ENCODE measurements at places on chromosomes 4 and X.
A peak's percentile ranks its signal among the peaks of the same experiment; 100 is the strongest.

DNA sequence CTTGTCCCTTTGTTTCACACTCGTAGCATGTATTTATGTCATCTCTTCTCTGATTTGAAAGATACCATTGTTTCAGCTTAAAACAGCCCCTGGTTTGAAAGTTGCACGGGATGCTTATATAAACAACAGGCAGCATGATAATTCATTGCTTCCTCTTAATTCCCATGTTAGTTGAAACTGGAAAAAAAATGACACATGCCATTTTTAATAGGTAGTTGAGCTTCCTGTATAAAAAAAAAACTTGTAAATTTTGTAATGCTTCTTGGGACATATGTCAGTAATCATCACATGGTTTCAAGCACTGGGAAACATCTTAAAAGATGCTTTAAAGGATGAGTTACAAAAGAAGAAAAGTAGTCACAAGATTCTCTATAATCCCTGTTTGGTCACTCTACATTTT, 243.0 kb downstream of the PALLD start:
- no peak for DNase-seq

DNA sequence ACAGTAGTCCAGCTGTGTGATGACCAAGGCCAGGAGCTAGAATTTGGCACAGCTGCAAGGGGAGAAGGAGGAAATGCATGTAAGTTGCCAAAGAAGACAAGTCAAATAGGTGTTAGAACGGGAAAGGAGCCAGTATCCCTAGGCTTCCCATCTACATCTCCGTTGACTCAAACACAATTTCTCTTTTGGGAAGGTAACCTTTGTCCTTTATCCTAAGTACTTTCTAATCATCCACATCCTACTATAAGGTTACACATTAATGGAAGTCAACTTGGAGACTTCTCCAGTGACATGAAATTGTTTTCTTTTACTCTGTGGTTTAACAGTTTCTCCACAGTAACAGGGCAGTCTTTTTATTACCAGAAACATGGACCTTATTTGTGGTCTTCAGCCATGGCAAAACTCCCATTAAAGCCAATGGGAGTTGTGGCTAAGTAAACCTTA, 620.0 kb downstream of the ANKRD50 start:
- DNase-seq: no peak

DNA sequence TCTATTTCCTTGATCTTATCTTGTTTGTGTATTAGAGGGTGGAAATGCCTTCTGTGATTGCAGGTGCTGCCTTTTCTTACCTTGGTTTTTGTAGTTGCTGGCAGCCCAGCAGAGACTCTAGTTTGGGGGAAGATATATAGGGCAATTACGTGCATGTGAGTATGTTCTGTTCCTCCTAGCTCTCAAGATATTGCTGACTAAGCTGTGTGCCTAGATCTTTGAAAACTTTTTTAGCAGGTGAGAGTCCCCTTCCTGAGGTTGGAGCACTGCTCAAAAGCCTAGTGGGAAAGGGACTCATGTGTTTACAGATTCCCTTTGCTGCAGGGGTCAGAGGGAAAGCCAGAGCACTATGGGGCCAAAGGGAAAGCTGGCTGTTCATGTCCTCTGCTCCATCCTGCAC, 136.1 kb downstream of the VSIG4 start:
- DNase-seq: no peak

- DNase-seq: no peak
Observed at GRCh38 chr4:165175879-165176278, 31.5 kb upstream of the KLHL2 start.

- DNase-seq: no peak
Observed at GRCh38 chr4:8860892-8861575, 10.6 kb downstream of the HMX1 start.

- DNase-seq: no peak
Observed at GRCh38 chr4:92501456-92501855, 197.7 kb downstream of the GRID2 start.

GRCh38 chrX:46978341-46979291, 66.4 kb downstream of the JADE3 start:
- DNase-seq: peak; percentile 43

GRCh38 chr4:124753941-124754581, 41.5 kb upstream of the ANKRD50 start:
- DNase-seq: no peak

DNA sequence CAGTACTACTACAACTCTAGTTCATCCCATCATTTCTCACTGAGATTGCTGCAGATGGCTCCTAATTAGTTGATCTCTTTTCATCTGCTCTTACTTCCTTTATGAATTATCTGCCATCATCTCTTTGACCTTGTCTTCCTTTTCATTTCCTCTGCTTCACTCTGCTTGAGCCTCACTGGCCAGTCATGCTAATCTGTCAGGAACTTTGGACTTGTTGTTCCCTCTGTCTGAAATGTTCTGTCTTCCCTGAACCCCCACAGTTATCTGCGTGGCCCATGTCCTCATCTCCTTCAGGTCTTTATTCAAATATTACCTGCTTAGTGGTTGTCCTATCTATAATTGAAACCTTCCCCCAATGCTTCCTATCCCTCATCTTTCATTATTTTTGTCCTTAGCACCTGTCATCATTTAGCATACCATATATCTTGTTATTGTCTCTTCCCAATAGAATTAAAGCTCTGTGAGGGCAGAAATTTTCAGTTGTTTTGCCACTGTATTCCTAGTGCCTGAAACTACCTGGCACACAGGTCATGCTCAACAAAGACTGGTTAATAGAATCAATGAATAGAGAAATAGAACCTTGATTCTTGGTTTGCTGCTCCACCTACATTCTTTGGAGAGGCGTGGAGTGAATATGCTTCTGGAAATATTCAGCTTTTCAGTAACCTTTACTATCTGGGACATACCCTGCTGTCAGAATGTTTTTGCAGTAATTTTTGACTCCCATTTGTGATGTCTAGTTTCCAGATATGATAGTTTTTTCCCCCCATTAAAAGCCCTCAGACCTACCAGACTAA, 5.0 kb downstream of the SLC4A4 start:
- DNase-seq: no peak

DNA sequence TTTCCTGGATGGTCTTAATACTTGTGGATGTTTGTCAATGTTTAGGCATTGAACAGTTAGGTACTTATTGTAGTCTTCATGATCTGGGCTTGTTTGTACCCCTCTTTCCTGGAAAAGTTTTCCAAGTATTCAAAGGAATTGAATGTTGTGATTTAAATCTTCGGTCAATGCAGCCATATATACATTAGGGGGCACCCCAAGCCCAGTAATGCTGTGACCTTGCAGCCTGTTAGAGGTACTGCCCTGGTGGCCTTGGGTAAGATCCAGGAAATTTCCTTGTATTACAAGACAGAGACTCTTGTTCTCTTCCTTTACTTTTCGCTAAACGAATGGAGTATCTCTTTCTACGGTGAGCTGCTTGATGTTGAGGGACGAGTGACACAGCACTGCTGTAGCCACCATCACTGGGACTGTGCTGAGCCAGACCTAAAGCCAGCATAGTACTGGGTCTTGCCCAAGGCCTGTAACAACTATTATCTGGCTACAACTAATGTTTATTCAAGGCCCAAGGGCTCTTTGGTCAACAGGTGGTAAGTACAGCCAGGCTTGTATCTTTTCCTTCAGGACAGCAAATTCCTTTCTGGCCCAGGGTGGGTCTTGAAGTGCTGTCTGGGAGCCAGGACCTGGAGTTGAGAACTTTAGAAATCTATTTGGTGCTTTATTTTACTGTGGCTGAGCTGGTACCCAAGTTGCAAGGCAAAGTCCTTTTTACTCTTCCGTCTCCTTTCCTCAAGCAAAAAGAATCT, 118.3 kb upstream of the ATOH1 start:
- no peak for DNase-seq

GRCh38 chr4:15976456-15977447, 13.8 kb upstream of the FGFBP2 start:
- DNase-seq: no peak

DNA sequence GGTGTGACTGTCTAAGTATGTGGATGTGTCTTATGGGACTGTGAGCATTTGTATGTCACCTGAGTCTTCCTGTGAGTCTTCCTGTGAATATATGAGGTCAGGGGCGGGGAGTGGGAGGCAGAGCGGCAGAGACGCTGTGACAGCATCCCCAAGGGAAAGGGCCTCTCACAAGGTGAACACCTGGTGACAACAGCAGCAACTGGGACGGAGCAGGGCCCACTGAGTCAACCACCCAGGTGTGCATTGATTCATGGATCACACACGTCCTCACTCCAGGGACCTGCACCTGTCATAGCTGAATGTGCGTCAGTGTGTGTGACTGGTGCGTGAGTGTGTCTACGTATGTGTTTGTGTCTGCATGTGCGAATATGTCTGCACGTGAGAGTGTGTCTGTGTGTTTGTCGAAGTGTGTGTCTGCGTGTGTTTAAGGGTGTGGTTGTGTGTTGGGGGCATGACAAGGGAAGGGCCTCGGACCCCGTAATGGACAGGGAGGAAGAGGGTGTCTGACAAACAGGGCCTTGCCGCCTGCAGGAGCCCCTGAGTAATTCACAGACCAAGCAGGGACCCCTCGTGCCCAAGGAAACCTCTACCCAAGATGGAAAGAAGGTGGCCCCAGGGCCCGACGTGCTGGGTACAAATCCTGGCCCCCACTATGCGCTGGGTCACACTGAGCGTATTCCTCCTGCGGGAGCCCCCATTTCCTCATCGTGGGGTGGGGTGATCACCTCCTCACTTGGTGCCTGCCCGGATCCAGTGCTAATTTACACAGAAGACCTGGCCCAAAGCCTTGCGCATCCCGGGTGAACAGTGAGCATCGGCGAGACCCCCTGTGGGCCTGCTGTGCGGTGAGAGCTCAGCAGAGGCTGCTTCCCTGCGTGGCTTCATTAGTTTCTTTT, 76.7 kb downstream of the ABLIM2 start:
- DNase-seq: no peak

- no peak for DNase-seq
Observed at GRCh38 chr4:54074381-54074780, 10.0 kb upstream of the CHIC2 start.

DNA sequence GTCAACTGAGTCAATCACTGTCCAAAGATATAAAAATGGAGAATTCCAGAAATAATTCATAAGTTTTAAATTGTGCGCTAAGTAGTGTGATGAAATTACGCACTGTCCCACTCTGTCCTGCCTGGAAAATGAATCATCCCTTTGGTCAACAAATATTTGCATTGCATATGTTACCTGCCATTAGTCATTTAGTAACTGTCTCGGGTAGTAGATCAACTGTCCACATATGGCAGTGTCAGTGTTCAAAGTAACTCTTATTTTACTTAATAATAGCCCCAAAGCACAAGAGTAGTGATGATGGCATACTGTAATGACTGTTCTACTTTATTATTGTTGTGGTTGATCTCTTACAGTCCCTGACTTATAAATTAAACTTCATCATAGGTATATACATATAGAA, 3.4 kb downstream of the YTHDC1 start:
- no peak for DNase-seq

DNA sequence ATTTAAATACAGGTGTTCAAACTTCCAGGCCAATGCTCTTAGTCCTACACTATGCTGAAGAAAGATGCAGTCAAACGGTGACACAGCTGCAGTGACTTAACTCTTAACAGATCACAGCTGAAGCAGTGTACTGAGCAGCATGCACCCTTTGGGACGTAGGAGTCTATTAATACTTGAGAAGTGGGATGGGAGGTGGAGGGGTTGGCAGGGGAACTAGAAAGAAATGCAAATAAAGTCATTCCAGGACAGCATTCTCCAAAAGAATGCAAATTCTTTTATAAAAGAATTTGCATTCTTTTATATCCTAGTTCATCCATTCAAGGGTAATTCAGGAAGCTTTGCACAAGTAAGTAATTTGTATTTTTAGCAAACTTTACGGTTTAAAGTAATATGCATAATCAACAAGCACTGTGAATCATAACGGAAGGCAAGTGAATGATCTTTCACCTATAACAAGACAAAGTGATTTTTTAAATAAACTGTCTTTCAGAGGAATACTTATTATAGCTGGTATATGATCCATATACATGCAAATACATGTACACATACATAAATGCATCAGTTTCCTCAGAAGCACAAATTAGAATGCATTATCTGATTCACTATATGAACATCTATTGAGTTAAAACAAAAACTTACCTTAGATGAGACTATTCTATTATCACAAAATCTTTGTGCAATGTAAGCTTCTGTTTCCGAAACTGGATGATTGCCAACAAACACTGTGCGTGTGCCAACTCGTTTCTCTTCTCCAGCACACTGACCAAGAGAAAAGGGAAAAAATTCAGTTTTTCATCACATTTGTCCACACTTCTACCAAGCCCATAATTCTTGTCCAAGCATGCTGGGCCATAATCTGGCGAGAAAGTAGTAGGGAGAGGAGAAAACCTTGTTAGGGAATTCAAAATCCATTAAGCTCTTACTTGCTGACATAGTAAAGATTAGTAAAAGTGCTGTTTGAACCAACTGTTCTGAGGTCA, 106.5 kb downstream of the ATP11C start:
- DNase-seq: no peak

- DNase-seq: no peak
Observed at GRCh38 chrX:352582-353314, 34.0 kb downstream of the PPP2R3B start.

GRCh38 chr4:74755486-74755885, 38.8 kb downstream of the BTC start:
- DNase-seq: no peak

GRCh38 chr4:25563071-25563564, 92.5 kb upstream of the SLC34A2 start:
- DNase-seq: no peak

DNA sequence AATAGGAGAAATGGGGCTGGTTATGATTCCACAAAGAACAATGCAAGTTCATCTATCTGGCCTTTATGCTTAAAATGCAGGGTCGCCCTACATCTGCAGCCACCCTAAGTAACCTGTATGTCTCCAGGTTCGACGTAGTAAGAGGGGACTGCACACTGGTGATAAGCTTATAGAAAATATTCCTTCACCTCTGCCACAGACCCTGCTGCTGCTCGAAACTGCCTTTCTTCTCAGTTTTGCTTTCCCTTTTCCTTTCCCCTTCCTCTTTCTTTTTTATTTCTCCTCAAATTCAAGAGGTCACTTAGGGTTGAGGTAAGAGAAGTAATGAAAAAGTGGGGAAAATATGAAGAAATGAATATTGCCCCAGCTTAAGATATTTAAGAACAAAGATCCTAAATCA, 123.5 kb downstream of the DCHS2 start:
- no peak for DNase-seq

DNA sequence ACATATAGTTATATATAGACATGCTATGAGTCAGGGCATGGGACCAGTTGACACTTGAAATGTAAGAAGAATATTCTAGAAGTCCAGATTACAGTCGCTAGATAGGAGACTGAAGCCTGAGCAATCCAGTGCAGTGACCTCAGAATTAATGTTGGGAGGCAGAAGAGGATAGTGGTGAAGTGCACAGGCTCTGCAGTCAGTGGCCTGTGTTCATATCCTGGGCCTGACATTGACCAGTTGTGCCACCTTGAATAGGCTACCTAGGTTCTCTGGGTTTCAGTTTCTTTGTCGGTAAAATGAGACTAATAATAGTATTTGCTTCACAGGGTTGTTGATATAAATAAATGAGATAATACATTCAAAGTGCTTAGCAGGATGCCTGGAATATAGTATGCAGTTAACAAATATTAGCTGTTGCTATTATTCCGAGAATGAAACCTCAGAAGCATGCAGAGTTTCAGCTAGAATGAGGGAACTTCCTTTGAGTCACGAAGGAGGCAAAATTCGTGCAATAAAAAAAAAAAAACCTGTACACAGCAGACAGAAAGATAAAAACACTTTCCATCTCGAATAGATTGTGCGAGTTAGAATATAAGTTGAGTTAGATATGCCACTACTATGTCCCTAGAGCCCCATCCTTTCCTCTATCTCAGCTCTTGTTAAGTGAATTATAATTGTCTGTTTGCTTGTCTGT, 4.0 kb upstream of the SH2D1A start:
- DNase-seq: no peak

- DNase-seq: no peak
Observed at GRCh38 chr4:14671146-14671545, 331.1 kb upstream of the CPEB2 start.
